ENCODE measurements at places on chromosomes 6 and 20. TPM values are rescaled to one million over a fixed set of nuclear protein-coding genes. Genes with fewer than 3 reads are reported as not detected.

DNA sequence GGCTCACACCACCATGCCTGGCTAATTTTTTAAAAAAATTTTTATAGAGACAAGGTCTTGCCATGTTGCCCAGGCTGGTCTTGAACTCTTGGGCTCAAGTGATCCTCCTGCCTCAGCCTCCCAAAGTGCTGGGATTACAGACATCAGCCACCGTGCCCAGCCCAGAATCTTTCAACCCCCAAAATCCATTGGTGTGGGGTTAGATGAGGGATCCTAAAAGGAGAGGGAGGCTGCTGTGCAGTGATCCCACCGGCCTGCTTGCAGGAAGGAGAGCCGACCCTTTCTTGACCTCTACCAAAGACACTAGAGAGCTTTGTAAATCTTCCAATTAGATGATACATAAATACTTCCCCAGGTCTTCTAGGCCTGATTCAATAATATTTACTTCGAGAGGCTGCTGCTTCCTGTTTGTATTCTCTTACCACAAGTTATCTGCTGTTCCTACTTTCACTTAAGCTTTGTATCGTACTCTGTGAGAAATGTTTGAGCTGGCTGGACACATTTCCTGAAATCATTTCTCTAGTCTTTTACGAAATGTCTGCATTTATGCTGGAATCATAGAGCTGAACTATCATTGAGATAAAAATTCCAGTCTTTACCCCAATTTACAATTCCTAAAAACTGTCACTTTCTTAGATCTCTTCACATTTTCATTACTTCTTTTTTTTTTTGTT is 49.3 kb upstream of the IER3 start:
- no peak for DNase-seq

The CCM2L gene
- total RNA-seq, result not detected

DNA sequence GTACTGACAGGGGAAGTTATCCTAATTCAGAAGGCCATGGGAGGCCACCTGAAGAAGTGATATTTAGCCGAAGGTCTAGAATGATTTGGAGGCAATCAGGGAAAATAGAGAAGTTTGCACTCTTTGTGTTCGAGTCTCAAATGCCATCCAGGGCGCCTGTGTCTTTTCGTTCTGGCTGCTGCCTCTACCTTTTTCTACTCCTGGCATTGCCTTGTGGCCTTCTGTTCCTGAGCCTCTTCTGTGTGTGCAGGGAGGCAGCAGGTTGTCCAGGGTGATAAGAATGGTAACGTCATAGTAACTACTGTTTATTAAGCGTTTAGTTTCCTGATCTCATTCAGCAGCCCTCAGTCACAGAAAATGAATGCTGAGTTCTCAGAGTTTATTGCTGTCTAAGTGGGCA is 252.1 kb downstream of the FARS2 start:
- DNase-seq, result no peak

DNA sequence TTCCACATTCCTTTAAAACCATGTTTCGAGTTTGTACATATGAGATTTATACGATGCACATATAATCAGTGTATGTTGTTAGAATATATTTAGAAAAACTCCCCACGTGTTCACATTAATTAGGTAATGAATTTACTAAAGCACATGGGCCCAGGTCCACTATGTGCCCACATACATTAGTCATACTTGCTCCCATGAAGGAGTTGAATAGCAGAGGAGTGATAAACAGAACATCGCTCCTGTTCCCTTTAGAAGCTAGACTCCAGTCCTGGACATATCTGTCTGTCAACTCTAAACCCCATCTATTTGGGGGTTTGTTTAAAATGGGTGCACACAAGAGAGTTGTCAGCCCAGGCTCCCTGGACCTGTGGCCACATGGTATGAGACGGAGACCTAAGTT is 108.1 kb upstream of the TIAM2 start:
- no peak for DNase-seq

The LY86 gene
- total RNA-seq, result not detected

DNA sequence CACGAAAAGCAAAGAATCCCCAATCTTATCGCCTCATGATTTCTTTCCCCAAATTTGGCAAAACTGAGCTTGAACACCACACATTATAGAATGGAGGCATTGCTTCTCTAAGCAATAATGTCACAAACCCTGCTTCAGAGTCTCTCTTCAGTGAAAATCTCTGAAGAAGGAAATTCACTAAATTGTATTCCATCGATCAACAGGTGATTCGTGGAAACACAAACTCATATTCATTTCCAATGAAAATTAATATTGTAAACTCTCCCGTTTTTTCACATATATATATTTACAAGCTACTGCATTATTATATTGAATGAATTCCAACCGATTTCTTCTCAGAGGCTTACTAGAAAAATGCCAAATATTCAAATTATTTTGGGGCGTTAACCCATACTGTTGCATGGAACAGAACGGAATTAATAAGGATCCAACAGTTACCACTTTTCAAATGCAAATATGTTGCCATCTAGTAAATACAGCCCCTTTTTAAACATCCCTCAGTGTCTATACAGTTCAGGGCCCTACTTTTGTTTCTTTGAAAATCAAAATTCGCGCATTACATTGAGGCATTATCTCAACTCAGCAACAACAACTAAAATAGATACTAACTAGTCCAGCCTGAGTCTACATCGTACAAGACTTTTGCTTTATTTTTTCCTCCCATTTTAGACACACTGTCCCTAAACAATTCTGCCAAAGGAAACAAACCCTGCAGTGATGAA is 1.3 kb downstream of the KIF13A start:
- DNase-seq, result no peak

The RAET1L gene
- total RNA-seq, result 1.8 TPM

Data from kidney epithelial cell (primary cell).